ENCODE measurements at places on chromosomes 1 and 21.
A peak's percentile ranks its signal among the peaks of the same experiment; 100 is the strongest.

- H3K27me3 ChIP-seq: no peaks in the 10 kb centered on the region
- no peaks in the 10 kb centered on the region for H3K4me1 ChIP-seq
- no peak overlapping the region for H3K4me3 ChIP-seq
- no peak for DNase-seq
- H3K36me3 ChIP-seq: peaks cover 11% of the 10 kb centered on the region
These were observed 13.8 kb downstream of the ECHDC2 start for GRCh38 chr1:52907812-52908153.

DNA sequence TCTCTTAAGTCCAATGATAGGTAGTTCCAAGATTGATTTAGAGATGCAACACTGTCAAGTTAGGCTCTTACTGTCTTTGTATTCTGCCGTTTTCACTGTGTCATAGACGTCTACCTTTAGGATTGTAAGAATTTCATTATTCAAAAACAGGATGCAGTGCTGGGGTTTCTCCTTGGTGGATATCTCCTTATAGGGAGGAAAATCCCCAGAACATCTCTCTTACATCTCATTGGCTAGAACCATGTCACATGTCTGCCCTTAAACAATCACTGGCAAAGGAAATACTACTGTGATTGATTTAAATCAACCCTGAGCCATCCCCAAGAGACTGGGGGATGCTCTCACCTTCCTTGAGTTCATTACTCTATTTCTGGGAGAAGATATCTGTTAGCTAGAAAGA, 10.9 kb upstream of the FUBP1 start:
- H3K36me3 ChIP-seq: peaks cover 5% of the 10 kb centered on the region
- H3K27ac ChIP-seq: no peak overlapping the region
- peaks cover 4% of the 10 kb centered on the region for H3K4me1 ChIP-seq

GRCh38 chr1:107153014-107153413, 12.2 kb downstream of the NTNG1 start:
- no peak for DNase-seq
- H3K4me3 ChIP-seq: no peak overlapping the region
- H3K27ac ChIP-seq: no peak overlapping the region
- H3K4me1 ChIP-seq: no peaks in the 10 kb centered on the region

- DNase-seq: no peak
- peak overlapping the region; percentile 48 for H3K27ac ChIP-seq
- no peaks in the 10 kb centered on the region for H3K36me3 ChIP-seq
- H3K4me1 ChIP-seq: peaks cover 13% of the 10 kb centered on the region
- H3K4me3 ChIP-seq: no peak overlapping the region
- H3K27me3 ChIP-seq: no peaks in the 10 kb centered on the region
These were observed 91.2 kb upstream of the JUN start for GRCh38 chr1:58874757-58875755.

- H3K27me3 ChIP-seq: no peaks in the 10 kb centered on the region
- no peaks in the 10 kb centered on the region for H3K4me1 ChIP-seq
- H3K27ac ChIP-seq: no peak overlapping the region
- DNase-seq: no peak
These were observed 1447.8 kb upstream of the PRMT6 start for GRCh38 chr1:105608713-105609112.

DNA sequence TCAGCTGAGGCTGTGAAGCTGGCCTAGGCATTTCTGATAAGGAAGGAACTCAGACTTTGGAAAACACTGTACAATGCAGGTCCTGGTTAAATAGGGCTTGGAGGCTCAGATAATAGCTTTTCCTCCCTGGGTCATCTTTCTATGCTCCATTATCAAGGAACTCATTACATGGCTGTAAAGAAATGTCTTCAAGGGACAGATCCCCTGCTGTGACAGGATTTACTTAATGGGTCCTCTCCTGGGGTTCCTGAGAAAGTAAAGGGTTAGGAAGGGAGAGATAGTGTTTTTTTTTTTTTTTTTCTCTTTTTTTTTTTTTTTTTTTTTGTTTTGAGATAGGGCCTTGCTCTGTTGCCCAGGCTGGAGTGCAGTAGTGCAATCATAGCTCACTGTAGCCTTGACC, 14.1 kb upstream of the SVBP start:
- no peaks in the 10 kb centered on the region for H3K27me3 ChIP-seq
- no peak overlapping the region for H3K27ac ChIP-seq
- no peak overlapping the region for H3K4me3 ChIP-seq
- DNase-seq: no peak

GRCh38 chr1:63772201-63772600, 1.6 kb upstream of the ROR1 start:
- H3K36me3 ChIP-seq: no peaks in the 10 kb centered on the region
- no peak overlapping the region for H3K4me3 ChIP-seq
- peaks cover 50% of the 10 kb centered on the region for H3K27me3 ChIP-seq
- H3K27ac ChIP-seq: no peak overlapping the region
- no peak for DNase-seq
- peaks cover 31% of the 10 kb centered on the region for H3K4me1 ChIP-seq

GRCh38 chr1:60402816-60403215, 329.2 kb upstream of the C1orf87 start:
- no peak overlapping the region for H3K27ac ChIP-seq
- no peak for DNase-seq
- H3K27me3 ChIP-seq: no peaks in the 10 kb centered on the region
- no peaks in the 10 kb centered on the region for H3K36me3 ChIP-seq
- H3K4me3 ChIP-seq: no peak overlapping the region
- H3K4me1 ChIP-seq: no peaks in the 10 kb centered on the region

DNA sequence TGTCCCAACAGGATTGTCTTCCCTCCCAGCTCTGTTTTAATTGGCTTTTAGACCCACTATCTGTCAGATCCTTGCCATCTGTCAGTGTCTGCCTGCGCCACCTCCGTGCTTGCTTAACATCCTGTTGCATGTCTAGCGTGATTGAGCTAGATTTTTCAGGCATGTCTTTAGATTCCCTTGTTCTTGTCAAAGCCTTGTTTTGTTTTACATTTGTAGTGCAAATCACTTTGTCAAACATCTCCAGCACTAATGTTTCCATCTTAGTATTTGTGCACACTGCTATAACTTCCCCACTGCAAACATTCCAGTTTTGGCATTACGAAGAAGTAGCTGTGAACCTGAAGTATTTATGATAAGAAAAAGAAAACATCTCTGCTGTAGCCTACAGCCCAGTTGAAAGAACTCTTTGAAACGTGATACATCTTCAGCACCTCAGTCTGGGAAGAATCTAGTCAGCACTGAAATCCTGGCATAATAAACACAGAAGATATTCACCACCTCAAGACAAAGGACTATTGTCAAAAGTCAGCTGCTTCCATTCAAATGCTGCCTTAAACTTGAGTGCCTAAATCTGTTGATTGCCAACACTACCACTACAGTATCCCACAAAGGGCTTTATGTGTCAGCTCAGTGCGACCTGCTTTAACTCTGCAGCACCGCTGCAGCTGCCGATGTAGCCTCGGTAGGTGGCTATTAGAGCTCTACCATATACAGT, 105.0 kb downstream of the FNBP1L start:
- DNase-seq: no peak
- H3K4me3 ChIP-seq: no peak overlapping the region
- H3K27ac ChIP-seq: no peak overlapping the region
- no peaks in the 10 kb centered on the region for H3K27me3 ChIP-seq
- peaks cover 3% of the 10 kb centered on the region for H3K4me1 ChIP-seq

- H3K4me3 ChIP-seq: no peak overlapping the region
- no peak overlapping the region for H3K27ac ChIP-seq
- no peaks in the 10 kb centered on the region for H3K36me3 ChIP-seq
- DNase-seq: no peak
These were observed 286.4 kb downstream of the RWDD3 start for GRCh38 chr1:95520390-95520789.

GRCh38 chr1:234526922-234527321, 47.9 kb upstream of the TARBP1 start:
- no peaks in the 10 kb centered on the region for H3K36me3 ChIP-seq
- H3K4me1 ChIP-seq: peaks cover 48% of the 10 kb centered on the region
- no peak overlapping the region for H3K4me3 ChIP-seq
- no peak for DNase-seq
- H3K27ac ChIP-seq: no peak overlapping the region
- no peaks in the 10 kb centered on the region for H3K27me3 ChIP-seq
